Activated CD4-positive, alpha-beta T cell treated with anti-CD3 and anti-CD28 coated beads, Interleukin-2, amount 10 ng/mL, durations not matched to agents 24 days and 14 days (primary cell): ENCODE measurements at places on chromosomes 11 and 22. TPM values are rescaled to one million over a fixed set of nuclear protein-coding genes. Genes with fewer than 3 reads are reported as not detected.

GRCh38 chr22:45997777-45998637, 21.0 kb upstream of the WNT7B start:
- DNase-seq, result no peak

DNA sequence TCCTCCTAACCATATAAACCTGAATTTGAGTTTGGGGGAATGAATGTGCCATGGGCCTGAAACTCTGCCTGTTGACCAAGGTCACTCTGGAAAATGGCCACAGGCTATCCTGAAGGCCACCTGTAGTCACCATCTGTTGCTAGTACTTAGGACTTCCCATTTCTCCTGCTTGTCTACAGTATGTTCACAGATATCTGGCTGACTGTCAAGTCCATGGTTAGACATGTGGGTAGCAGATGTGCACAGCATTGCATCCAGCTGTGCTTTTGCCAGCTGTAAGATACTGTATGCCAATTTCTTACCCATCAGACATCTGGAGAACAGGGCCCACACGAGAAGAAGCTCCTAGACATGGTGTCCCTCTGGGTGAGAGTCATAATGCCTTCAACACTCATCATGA, 475.4 kb downstream of the INSC start:
- no peak for DNase-seq

The KRTAP5-10 gene
- total RNA-seq, result not detected in 2 replicates

DNA sequence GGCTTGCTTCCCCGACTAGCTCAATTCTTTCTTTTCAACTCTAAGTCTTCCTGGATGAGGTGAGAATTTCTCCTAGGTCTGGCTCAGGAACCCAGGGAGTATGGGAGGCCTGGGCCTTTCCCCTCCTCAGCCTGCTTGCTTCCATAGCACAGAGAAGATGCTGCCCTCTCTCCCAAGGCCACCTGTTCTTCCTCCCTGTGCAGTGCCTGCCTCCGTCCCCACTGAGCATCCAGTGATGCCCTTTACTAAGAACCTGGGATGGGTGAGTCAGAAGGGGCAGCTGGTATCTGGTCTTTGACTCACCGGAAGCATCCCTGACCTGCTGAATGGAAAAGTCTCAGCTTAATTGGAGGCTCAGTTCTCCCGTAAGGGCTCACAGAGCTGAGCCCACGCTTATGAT, 607.9 kb downstream of the BUD13 start:
- peak; percentile 27 for DNase-seq

- DNase-seq, result no peak
Measured at GRCh38 chr11:75182664-75183063, 31.8 kb downstream of the SLCO2B1 start.

GRCh38 chr11:71477641-71478527, 24.9 kb downstream of the NADSYN1 start:
- no peak for DNase-seq

- DNase-seq, result no peak
Measured at GRCh38 chr11:93537767-93538261, 5.4 kb downstream of the SMCO4 start.

The OR10A2 gene
- total RNA-seq, result not detected in 2 replicates
